ENCODE measurements at places on chromosomes 4 and X. TPM values are rescaled to one million over a fixed set of nuclear protein-coding genes. Genes with fewer than 3 reads are reported as not detected.

GRCh38 chrX:49308604-49309269 lies 5.3 kb downstream of the GAGE10 start:
- DNase-seq, result no peak

DNA sequence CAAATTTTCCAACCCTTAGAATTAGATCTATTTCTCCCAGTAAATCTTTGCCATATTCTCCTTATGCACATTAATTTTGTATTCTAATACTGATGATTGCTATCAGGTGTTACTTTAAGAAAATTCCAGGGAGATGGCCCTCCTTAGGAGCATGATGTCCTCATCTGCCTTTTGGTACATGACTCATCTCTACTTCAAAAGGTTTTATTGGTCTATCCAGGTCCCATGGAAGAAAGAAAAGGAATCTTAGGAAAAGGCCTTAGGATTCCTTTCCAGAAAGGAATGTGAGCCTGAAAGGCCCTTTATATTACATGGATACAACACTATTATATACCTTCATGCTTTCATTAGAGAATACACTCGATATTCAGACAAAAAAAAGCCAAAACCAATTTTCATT lies 968.2 kb downstream of the STIM2 start:
- no peak for DNase-seq

DNA sequence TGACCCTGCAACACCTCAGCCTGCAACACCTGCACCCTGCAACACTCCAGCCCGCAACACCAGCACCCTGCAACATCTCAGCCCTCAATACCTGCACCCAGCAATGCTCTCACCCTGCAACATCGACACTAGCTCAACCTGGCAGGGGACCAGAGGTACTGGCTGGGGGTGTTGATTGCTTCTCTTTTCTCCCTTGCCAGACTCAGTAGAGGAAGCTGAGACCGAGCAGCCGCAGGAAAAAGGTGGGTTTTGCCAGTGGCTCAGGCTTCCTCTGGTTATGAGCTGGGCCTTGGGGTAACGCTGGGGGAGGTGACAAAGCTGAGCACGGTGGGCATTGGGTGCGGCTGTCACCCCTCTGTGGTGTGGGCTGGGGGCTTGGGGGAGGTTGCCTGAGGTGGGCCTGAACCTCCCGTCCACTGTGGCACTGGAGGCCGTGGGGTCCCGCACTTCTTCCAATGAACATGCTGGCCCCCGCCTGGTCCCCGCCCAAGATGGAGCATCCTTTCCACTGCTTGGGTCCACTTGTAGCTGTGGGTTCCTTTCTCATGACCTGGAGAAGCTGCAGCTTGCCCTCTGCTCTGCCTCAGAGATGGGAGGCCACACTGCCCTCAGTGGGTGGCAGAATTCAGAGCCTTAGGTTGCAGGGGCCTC lies 26.0 kb downstream of the SH3TC1 start:
- no peak for DNase-seq

DNA sequence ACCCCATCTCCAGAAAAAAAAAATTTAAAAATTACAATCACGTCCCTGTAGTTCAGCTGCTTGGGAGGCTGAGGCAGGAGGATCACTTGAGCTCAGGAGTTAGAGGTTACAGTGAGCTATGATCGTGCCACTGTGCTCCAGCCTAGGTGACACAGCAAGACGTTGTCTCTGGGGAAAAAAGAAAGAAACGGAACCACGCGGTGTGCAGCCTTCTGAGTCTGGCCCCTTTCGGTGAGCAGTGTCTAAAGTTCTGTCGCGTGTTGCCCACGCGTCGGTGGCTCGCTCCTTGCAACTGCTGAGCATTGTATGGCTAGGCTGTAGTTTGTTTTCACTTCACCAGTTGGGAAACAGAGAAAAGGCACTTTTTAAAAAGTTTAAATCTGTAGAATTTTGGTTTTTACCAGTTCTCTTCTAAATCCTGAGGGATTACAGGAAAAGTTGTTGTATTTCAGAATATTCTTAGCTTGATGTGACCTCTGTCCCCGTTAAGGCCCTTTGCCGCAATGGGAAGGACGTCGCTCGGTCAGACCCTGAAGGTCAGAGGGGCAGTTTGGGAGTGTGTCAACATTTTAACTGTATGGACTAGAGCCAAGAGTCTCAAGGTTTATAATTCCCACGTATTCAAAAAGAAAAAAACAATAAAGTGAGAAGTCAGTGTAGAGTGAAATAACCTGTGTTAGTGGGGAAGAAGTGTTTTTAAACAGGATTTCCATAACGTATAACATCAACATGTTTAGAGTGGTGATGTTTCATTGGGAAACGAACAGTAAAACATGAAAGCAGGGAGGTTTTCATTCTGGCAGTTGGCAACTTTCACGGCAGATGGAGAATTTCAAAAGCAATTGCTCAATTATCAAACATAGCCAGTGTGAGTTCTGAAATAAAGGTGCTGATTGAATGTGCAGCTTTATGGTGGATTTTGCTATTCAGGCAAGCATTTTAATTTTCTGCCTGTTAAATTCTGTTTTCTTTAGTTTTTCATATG lies 45.8 kb upstream of the MSANTD1 start:
- no peak for DNase-seq

DNA sequence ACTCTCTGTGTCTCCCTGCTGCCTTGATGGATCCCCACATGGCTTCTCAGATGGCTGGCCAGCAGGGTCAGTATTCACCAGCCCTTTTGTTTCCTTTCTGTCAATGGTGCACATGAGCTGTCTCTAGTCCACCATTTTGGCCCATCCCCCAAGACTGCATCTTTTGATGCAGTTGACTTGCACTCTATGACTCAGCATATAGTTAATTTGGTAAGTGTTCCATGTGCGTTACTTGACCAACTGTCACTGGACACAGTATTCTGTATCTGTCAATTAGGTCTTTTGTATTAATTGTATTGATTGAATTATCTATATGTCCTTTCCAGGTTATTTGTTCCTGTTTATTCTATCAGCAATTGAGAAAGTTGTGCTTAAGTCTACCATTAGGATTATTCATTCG lies 29.2 kb downstream of the PRDM5 start:
- no peak for DNase-seq

DNA sequence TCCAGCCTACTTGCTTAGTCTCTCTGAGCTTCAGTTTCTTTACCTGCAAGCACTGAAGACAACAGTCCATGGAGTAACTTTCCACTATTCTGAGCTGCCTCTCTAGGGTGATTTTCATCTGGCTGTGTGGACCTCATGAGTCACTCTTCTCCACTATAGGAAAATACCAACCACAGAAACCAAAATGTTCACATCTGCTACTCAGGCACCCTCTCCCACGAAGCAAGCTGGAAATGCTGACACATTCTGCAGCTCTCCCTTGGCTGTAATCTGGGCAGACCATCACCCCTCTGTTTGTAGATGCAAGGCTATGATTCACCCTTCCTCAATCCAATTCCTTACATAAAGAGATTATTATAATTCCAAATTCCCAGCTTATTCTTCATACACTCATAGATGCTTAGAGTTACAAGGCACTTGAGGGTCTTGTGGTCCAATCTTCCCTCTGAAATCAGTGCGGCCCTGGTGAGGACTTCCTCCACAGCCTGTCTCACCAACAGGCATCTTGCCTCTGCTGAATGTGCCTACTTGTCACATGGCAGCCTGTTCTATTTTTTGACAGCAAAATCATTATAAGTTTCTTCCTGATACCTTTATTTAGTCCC lies 97.0 kb upstream of the LNX1 start:
- peak; percentile 30 for DNase-seq

SULT1E1 gene
- not detected for total RNA-seq

UGT2B15 gene
- total RNA-seq, result not detected
